IMR-90 (cell line): ENCODE measurements at places on chromosomes 6 and 20. TPM values are rescaled to one million over a fixed set of nuclear protein-coding genes. Genes with fewer than 3 reads are reported as not detected.

DNA sequence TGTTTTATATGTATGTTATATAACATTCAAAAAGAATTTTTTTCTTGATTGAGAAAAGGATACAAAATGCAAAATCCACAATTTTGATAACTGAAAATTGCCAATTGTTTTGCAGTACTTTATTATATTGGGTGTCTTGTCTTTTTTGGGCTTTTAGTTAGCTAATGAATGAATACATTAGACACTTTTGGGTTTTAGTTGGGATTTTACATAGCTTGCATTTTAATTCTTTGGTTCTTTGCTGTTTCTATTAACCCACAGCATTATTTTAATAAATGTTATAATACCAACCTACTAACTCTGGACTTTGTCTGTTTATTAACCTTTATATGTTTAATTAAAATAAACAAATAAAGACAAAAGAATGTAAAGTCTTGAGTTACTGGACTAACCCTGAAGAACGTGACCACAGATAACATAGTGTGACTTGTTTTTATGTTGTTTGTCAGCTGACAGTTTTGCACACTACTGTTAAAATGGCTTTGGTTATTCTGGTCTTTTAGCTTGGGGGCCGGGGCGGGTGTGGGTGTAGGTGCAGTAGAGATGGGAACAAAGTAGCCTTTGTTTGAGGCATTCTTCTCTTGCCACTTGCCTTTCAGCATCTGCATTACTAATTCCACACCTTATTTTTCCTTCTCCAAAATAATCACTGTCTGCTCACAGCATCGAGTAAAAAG, 159.1 kb downstream of the QKI start:
- no peak for DNase-seq

LHFPL5 gene
- total RNA-seq, result not detected in 2 replicates

DNA sequence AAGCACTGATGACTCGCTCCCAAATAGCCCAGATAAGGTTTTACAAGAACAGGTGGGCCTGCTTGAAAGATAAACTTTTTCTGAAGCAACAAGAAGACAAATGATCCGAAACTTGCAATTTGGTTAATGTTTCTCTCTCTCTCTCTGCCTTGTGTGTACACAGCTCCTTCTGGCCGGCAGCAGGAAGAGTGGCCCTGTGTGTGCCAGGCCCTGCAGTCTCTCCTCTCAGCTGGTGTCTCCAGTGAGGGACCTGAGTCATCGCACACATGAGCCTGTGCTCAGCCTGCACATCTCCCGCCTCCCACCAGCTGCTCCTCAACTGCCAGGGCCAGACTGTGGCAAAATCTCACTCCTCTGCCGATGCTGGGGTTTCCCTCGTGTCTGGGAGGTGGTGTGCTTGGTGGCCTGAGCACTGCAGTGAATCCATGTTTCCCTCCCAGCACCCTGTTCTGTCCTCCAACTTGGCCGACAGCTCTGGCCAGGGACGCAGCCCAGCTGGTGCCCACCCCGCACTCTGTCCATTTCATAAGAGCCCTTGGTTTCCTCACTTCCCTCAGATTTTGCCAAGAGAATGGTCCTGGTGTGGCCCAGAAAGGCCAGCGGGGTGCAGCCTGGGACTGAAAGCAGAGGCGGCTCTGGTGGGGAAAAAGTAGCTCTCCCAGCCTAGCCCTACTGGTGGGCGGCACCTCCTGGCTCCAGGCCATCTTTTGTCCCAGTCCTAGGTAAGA, 49.4 kb downstream of the ERMARD start:
- peak; percentile 82 for DNase-seq

DNA sequence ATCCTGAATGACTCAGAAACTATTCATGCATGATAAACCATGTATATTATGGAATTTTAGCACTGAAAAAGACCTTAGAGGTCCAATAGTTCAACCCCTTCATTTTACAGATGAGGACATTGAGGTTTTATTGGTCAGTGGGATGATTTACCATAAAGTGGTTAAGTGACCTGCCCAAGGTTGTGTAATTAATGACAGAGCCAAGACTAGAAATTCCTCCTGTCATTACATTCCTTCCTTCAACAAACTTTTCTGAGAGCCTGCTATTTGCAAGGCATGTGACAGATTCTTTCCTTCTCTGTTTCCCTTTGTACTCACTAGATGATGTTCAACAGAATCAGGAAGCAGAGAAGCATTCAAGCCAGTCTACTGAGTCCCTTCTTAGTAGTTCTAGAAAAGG, 170.7 kb upstream of the KCNK16 start:
- DNase-seq, result no peak

DNA sequence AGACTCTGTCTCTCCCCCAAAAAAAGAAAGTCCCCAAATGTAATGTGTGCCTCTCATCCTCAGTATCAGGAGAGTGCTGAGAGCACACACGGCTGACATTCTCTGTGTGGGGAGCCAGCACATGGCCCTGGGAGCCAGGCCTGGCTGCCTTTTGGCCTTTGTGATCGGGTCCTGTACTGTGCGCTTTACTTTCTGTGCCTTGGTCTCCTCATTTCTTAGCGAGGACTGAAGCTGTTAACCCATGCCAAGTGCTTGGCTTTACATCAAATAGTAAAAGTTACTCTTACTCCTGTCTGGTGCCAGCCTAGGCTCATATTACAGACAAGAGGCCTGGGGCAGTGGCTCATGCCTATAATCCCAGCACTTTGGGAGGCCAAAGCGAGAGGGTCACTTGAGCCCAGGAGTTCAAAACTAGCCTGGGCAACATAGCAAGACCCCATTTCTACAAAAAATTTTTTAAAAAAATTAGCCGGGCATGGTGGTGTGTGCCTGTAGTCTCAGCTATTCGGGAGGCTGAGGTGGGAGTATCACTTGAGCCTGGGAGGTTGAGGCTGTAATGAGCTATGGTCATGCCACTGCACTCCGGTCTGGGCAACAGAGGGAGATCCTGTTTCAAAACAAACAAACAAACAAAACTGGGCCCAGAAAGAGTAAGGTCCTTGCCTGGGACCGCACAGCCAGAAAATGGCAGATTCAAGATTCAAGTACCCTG, 50.3 kb downstream of the SNAI1 start:
- no peak for DNase-seq

- DNase-seq, result no peak
These were observed 23.7 kb downstream of the PLA2G7 start for GRCh38 chr6:46711491-46711890.

CABLES2 gene
- total RNA-seq, result 1.1 and 1.4 TPM in 2 replicates
